ENCODE measurements at places on chromosomes 11 and 22. TPM values are rescaled to one million over a fixed set of nuclear protein-coding genes. Genes with fewer than 3 reads are reported as not detected.

GRCh38 chr11:76512851-76513653 is 68.2 kb downstream of the EMSY start:
- peaks cover 4% of the 10 kb centered on the region for H3K36me3 ChIP-seq
- H3K4me3 ChIP-seq, result no peak overlapping the region
- H3K4me1 ChIP-seq, result no peaks in the 10 kb centered on the region
- DNase-seq, result no peak
- H3K27me3 ChIP-seq, result no peaks in the 10 kb centered on the region

Gene PNPLA2
- total RNA-seq, result 64.5 TPM

DNA sequence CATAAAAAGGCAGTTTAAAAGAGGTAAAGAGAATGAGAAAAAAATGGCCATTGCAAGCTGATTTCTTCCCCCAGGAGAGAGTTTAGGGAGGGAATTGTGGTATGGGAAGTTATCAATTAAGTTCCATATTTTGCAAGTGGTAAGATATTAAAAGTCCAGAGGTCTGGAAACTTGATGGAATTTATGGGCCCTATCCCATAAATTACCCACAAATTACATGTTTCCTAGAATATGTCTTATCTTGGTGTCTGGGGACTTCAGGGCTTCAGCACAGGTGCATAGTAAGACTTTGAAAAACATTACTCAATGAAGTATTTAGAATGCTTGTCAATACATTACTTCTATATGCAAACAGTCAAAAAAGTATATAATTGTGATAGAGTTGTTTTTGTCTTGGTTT is 614.9 kb upstream of the LRRC4C start:
- no peak overlapping the region for H3K27ac ChIP-seq
- no peak for DNase-seq
- no peaks in the 10 kb centered on the region for H3K27me3 ChIP-seq
- H3K4me1 ChIP-seq, result no peaks in the 10 kb centered on the region

Gene ZNF215
- total RNA-seq, result 0.23 TPM

Gene MYO18B
- total RNA-seq, result 2.8 TPM

- no peaks in the 10 kb centered on the region for H3K27me3 ChIP-seq
- H3K27ac ChIP-seq, result peak overlapping the region; percentile 20
- H3K4me1 ChIP-seq, result no peaks in the 10 kb centered on the region
- peaks cover 34% of the 10 kb centered on the region for H3K36me3 ChIP-seq
Observed at GRCh38 chr11:77672264-77672663, 34.7 kb upstream of the CLNS1A start.

Gene C11orf16
- total RNA-seq, result not detected

- H3K4me3 ChIP-seq, result peak overlapping the region; percentile 24
- peak; percentile 55 for DNase-seq
- peaks cover 45% of the 10 kb centered on the region for H3K4me1 ChIP-seq
- peak overlapping the region; percentile 25 for H3K27ac ChIP-seq
Observed at GRCh38 chr22:25623310-25623734, 58.8 kb downstream of the GRK3 start.

GRCh38 chr11:1560002-1560648 is 11.9 kb downstream of the DUSP8 start:
- no peaks in the 10 kb centered on the region for H3K27me3 ChIP-seq
- H3K27ac ChIP-seq, result no peak overlapping the region
- DNase-seq, result no peak
- H3K36me3 ChIP-seq, result no peaks in the 10 kb centered on the region

- no peaks in the 10 kb centered on the region for H3K36me3 ChIP-seq
- no peak overlapping the region for H3K4me3 ChIP-seq
- peaks cover 9% of the 10 kb centered on the region for H3K4me1 ChIP-seq
- H3K27ac ChIP-seq, result no peak overlapping the region
- DNase-seq, result no peak
Observed at GRCh38 chr22:46841522-46841921, 79.1 kb downstream of the TBC1D22A start.

DNA sequence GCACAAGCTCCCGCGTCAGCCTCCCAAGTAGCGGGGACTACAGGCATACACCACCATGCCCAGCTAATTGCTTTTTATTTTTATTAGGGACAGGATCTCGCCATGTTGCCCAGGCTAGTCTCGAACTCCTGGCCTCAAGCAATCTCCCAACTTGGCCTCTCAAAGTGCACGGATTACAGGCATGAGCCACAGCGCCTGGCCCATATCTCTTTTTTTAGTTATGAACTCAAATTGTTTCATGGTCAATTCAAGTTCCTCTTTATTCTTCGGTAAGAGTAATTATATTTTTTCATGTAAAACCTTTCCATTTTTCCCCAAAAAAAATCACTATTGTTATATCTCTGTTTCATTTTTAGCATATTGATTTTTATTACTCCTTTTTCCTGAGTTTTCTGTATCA is 25.5 kb downstream of the FCHSD2 start:
- no peaks in the 10 kb centered on the region for H3K4me1 ChIP-seq
- no peak for DNase-seq
- no peaks in the 10 kb centered on the region for H3K27me3 ChIP-seq
- H3K36me3 ChIP-seq, result peaks cover 7% of the 10 kb centered on the region

DNA sequence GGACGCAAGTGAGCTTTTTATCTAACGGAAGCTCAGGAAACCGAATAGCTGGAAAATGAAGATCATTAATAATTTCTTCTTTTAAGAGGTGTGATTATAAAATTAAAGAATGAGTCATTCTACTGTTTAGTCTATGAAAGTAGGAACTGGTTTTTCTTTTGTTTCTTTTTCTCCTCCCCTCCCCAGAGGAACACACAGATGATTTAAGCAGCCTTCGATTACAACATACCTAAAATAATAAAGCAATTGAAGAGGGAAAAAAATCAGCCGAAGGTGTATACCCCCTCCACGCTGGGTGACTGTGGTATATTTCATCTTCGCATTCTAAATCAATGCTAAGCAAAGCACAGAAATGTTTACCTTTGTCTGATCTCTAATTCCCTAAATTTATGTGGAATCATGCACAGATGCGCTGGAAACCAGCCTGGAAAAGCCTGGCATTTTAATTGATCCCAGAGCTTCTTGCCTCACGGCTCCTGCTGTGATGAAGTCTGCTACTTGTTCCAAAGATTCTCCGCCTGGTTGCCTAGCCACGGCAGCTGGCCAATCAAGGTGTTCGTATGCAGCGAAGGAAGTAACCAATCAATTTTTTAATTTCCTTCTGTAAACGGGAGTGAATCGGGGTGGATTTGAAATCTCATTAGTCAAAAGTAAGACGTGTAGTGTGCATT is 133.9 kb downstream of the FANCF start:
- peaks cover 7% of the 10 kb centered on the region for H3K27me3 ChIP-seq
- H3K4me1 ChIP-seq, result no peaks in the 10 kb centered on the region
- DNase-seq, result no peak
- no peak overlapping the region for H3K4me3 ChIP-seq
- no peaks in the 10 kb centered on the region for H3K36me3 ChIP-seq
- H3K27ac ChIP-seq, result no peak overlapping the region

Gene INS
- total RNA-seq, result not detected

DNA sequence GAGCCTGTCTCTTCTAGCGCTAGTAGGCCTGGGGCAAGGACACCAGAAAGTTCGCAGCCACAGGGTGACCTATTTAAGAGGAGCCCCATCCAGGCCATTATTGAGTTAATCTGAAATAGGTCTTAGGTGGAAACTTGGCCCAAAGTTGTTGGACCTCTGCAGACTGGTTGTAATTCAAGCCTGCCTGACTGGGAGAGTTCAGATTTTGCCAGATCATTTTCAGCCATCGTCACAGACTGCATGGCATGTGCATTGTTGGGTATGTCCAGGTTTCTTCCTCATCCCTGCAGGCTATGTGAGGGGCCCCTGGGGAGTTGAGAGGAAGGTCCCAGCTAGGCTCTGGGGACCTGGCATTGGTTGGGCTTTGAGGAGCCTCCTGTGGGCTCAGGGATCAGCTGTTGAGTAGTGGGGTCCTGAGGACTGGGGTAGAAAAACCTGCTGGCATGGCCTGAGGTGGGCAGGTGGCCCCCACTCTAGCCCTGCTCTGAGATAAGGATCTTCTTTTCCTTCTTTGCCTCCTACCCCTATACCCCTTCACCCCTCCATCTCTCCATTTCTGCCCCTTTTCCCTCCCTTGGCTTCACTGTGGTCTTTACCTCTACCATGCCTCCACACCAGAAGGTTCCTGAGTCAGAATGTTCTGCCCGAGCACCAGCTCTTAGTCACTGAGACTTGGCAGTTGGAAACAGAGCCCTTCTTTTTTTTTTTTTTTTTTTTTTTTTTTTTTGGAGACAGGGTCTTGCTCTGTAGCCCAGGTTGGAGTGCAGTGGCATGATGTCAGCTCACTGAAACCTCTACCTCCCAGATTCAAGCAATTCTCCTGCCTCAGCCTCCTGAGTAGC is 112.7 kb downstream of the MORC2 start:
- no peak overlapping the region for H3K27ac ChIP-seq
- no peaks in the 10 kb centered on the region for H3K27me3 ChIP-seq
- no peaks in the 10 kb centered on the region for H3K4me1 ChIP-seq
- H3K4me3 ChIP-seq, result no peak overlapping the region
- DNase-seq, result no peak

DNA sequence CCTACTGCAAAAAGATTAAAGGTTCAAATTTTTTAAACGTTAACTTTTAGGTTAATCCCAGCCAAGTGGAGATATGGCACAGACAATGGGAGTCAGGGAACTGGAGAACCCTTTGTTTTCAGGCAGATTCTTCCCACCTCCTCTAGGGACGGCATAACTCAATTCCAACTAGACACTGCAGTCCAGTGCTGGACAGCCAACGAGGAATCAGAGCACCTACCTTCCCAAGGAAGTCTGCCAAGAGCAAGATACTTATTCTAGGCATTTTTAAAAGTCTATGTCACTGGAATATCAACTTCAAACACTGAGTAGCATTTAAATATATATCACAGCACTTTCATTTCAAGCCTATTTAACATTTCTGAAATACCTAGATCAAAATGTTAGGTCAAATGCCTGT is 7.3 kb downstream of the CADM1 start:
- no peak overlapping the region for H3K27ac ChIP-seq
- no peaks in the 10 kb centered on the region for H3K4me1 ChIP-seq
- peaks cover 2% of the 10 kb centered on the region for H3K36me3 ChIP-seq
- H3K4me3 ChIP-seq, result no peak overlapping the region
- peaks cover 44% of the 10 kb centered on the region for H3K27me3 ChIP-seq

GRCh38 chr11:420054-420910 is 5.5 kb upstream of the SIGIRR start:
- H3K4me3 ChIP-seq, result no peak overlapping the region
- H3K27me3 ChIP-seq, result no peaks in the 10 kb centered on the region
- H3K27ac ChIP-seq, result no peak overlapping the region

GRCh38 chr11:36417154-36417553 is 92.9 kb downstream of the TRAF6 start:
- H3K27me3 ChIP-seq, result peaks cover 5% of the 10 kb centered on the region
- peaks cover 5% of the 10 kb centered on the region for H3K36me3 ChIP-seq
- no peak for DNase-seq
- no peak overlapping the region for H3K4me3 ChIP-seq
- H3K27ac ChIP-seq, result peak overlapping the region; percentile 47
- peaks cover 42% of the 10 kb centered on the region for H3K4me1 ChIP-seq

Gene APLNR
- total RNA-seq, result not detected

- H3K27me3 ChIP-seq, result no peaks in the 10 kb centered on the region
- no peak overlapping the region for H3K4me3 ChIP-seq
- no peaks in the 10 kb centered on the region for H3K4me1 ChIP-seq
- H3K27ac ChIP-seq, result no peak overlapping the region
- H3K36me3 ChIP-seq, result no peaks in the 10 kb centered on the region
- DNase-seq, result no peak
Observed at GRCh38 chr22:49536571-49537131, 291.0 kb downstream of the BRD1 start.

Gene MRGPRX4
- not detected for total RNA-seq

GRCh38 chr11:15541079-15541478 is 426.4 kb downstream of the INSC start:
- DNase-seq, result no peak
- H3K27me3 ChIP-seq, result no peaks in the 10 kb centered on the region
- H3K36me3 ChIP-seq, result no peaks in the 10 kb centered on the region
- H3K4me3 ChIP-seq, result no peak overlapping the region
- no peaks in the 10 kb centered on the region for H3K4me1 ChIP-seq

Gene GAS2
- 2.0 TPM for total RNA-seq

Gene DBX1
- total RNA-seq, result not detected

- H3K27ac ChIP-seq, result no peak overlapping the region
- DNase-seq, result no peak
- peaks cover 15% of the 10 kb centered on the region for H3K4me1 ChIP-seq
- H3K4me3 ChIP-seq, result no peak overlapping the region
- H3K27me3 ChIP-seq, result peaks cover 17% of the 10 kb centered on the region
Observed at GRCh38 chr11:67562963-67563704, 20.5 kb upstream of the GSTP1 start.

Gene C22orf15
- total RNA-seq, result 1.5 TPM

Gene MEI1
- 73.0 TPM for total RNA-seq

DNA sequence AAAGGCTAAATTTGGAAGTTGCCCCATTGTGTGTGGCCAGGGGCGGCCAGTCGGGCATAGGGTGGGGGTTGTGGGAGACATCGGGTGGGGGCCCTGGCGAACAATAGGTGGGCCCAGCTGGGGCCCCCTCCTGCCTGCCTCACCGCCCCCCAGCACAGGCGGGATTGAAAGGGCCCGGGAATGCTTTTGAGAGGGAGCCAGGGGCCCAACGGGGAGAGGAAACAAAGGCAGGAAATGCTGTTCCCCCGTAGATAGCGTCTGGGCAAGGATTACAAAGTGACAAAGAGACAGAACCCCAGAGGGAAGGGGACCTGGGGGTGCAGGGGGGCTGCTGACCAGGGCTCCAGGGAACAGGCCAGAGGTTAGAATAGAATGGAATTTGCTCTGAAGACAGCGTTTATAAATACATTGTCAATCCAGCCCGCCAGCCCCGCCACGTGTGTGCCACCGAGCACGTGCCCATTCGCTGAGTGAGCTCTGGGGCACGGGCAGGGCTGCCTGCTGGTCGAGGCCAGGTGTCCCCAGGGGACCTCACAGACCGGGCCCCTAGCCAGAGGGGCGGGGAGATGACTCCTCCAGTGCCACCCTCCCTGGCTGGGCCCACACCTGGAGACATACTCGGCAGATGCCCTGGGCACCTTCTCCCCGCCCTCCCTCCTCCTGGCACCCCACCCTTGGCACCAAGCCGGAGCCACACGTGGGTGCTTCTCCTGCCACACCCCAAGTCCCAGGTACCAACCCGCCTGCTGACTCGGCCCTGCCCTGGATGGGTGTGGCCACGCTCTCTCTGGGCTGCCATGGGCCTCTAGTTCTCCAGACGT is 9.7 kb downstream of the PDGFB start:
- peak overlapping the region; percentile 22 for H3K4me3 ChIP-seq
- no peak overlapping the region for H3K27ac ChIP-seq
- no peak for DNase-seq
- peaks cover 71% of the 10 kb centered on the region for H3K4me1 ChIP-seq

- H3K27me3 ChIP-seq, result no peaks in the 10 kb centered on the region
- no peak overlapping the region for H3K27ac ChIP-seq
- no peak for DNase-seq
- H3K4me1 ChIP-seq, result no peaks in the 10 kb centered on the region
Observed at GRCh38 chr22:27181537-27181936, 524.1 kb downstream of the MIAT start.

All from activated T-cell treated with anti-CD3 and anti-CD28 coated beads, Interleukin-2, amount 50 U/mL, for 72 hours (primary cell).